ENCODE measurements at places on chromosomes 4 and X. TPM values are rescaled to one million over a fixed set of nuclear protein-coding genes. Genes with fewer than 3 reads are reported as not detected.

DNA sequence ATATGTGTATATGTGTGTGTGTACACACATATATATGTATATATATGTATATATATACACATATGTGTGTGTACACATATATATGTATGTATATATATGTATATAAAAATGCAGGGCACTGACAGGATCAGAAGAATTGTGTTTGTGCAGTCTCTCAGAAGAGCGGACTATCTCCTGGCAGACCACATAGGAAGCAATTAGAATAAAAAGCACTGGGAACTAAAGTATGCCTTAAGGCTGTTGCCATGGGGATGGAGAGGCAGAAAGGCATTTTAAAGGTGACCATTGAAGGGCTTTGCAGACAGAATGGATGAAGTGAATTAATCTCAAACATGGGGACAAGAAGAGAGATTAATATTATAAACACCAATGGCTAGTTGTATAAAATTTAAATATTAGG, 33.7 kb upstream of the USP51 start:
- DNase-seq: no peak

GRCh38 chr4:169236078-169236477, 34.7 kb downstream of the SH3RF1 start:
- DNase-seq: no peak

DNA sequence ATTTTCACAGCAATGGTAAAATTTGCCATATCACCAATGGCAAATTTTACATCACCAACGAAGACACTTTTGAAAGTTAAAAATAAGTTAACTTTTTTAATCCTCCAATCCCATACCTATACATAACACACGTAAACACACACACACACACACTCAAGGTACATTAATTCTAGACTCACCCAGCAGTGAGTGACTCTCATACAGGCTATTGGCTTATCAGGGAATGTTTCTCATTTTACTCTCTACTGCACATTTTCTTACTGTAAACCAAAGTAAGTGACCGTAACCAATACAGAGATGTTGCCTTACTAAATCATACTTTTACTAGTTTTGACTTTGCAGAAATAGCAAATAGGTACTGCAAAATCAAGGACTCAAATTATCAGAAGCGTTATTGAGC, 2.3 kb downstream of the VEGFC start:
- no peak for DNase-seq

DNA sequence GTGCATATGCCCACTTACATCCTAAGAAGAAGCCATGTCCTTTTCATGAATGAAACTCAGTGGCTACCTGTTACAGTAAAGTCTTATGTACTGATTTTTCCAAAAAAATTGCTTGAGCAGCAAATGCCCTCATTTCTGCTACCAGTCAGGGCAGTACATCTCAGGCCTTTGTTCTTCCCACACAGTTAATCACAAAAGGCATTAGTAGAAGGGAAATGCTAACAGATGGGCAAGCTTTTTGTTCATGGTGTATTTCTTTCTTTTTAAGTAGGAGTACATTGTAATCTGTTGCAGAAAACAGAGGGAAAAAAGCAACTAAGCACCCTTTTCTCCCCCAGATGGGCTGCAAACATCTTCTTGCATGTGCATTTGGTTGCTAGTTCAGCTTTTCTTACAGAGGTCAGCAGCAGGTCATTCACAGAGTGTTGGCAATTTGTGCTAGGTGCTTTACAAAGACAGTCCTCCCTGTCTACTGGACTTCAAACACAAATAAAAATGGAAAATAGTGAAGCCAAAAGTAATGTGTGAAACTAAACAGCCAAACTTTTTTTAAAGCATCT, 373.4 kb downstream of the PRDM5 start:
- DNase-seq: no peak

DNA sequence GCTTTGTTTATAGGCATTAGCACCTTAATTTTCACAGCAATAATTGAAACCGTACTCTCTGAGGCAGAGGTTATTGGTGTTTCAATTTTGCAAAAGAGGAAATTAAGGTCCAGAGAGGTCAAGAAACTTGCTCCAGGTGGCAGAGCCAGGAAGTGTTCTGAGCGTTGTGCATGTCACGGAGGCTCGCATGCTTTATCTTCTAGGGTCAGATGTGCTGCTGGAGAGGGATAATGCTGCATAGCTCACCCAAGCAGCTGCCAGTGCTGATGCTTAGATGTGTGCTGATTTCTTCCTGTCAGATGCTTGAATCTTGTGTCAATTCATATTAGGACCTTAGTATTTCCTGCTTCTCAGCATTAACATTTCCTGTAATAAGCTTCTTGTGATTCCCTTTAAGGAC, 13.0 kb upstream of the FGF5 start:
- DNase-seq: no peak

- no peak for DNase-seq
These were observed 23.9 kb downstream of the EFHC2 start for GRCh38 chrX:44319550-44319949.

GRCh38 chrX:135497736-135498135, 22.7 kb upstream of the INTS6L start:
- no peak for DNase-seq

DNA sequence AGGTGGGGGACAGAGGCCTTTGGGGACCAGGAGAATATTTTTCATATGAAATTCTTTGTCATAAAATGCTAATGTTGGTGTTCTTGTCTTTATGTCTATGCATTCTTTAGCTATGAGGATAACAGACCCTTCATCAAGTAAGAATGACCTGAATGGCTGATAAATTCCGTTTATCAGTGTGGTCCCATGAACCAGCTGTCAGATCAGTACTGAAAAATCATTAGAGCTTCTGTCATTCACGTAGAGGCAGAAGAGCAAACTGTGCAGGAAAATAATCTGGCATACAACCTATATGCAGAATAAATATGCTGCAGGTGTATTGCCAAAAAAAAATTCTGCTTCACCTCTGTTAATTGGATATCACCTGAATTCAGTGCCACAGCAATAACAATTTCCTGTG, 828.6 kb downstream of the ADGRL3 start:
- DNase-seq: no peak

GRCh38 chrX:1727531-1728027, 112.7 kb downstream of the ASMT start:
- no peak for DNase-seq

DNA sequence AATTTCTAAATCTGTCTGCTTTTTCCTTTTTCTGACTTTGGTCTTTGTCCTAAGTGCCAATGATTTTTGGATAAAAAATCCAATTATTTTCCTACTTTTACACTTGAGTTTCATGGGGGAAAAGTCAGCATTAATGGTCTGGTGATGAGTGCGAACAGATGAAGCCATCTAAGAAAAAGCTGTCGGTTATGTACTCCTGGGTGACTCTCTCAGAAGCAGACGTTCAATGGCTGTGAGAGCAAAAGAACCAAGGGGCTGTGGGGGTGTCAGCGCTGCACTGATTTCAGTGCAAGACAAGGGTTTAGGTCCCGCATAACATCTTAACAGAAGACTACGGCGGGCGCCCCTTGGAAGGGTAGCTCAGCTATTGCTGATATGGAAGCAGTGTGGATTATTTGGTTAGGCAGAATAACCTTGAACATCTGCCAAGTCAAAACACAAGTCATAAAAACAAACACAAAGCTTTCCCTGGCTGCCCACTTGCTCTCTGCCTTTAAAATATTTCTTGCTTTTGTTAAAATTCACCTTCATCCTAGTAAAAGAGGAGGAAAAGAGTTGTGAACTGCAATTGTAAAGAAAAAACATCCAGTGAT, 240.5 kb downstream of the MAML3 start:
- no peak for DNase-seq

DNA sequence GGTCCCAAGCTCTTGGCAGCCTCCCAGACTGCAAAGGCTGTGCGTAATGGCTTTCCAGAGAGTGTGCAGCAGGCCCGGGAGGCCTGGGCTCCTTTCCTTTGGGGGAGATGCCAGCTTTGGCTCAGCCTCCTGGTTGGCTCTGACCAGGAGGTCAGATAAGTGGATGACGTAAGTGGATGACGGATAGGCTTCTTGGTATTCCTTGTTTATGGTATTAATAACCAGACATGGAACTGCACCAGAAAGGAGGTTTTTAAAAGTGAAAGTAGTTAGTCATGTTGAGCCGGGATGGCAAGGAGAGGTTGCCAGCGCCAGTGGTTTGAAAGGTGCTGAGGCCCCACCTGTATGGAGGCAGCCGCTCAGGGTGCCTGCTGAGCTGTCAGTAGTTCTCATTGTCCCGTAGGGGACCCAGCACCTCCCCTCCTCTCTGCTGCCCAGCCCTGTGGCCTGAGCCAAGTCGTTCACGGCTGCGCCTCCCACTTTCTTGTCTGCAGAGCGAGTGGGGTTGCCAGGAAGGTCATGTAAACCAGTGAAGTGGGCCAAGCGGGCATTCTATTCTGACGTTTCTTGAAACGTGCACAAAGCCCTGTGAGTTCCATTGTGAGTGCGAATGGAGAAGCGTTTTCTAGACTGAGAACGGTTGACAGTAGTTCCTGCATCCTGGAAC, 28.7 kb upstream of the STOX2 start:
- DNase-seq: peak; percentile 63

- no peak for DNase-seq
These were observed 41.6 kb downstream of the TRPC5OS start for GRCh38 chrX:111917591-111917990.

- no peak for DNase-seq
These were observed 51.5 kb downstream of the TMEM165 start for GRCh38 chr4:55447108-55447708.

GRCh38 chr4:7774301-7775294, 165.1 kb downstream of the AFAP1 start:
- no peak for DNase-seq

GRCh38 chr4:37555322-37555721, 130.9 kb downstream of the RELL1 start:
- no peak for DNase-seq

DNA sequence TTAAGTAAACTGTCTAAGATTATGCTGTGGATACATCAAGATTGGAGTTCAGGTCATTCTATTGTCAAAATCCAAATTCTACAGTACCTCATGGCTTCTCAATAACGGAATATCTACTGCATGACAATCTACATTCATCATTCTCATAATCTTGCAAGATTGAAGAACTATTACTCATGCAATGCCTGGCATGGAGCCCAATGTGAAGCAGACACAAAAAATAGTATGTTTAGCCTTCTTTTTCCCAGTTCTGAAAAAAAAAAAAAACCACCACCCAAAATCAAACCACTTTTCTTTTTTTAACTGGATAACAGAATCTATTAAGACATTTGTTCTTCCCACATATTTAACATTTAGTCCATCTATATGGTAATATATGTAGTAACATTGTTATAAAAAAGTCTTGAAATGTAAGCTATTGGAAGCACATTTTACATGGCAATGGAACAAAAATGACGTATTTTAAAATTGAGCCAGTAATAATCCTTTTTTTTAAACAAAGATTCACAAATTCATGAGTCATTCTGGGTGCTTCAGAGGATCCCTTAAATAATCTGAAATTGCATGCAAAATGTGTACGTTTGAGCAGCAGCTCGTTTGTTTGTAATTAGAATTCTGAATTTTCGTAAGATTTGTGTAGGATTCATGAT, 232.2 kb upstream of the FMR1 start:
- DNase-seq: no peak

DNA sequence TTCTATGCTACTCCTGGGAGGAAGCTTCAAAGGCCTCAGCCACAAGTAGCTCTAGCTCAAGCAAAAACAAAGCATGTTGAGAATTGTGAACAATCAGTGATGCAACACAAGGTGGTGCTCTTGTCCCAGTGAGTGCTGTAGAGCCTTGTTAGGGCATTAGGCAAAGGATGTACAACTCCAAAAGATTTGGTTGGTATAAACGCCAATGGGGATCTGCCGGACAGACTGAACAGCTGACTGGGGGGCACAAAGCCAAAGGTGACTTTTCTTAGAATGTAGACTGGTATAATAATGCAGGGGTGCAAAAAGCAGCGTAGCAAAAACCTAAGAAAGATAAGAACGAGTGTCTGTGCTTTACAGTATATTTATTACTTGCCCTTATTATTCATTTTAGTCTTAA, 62.6 kb upstream of the ALB start:
- peak; percentile 18 for DNase-seq

DNA sequence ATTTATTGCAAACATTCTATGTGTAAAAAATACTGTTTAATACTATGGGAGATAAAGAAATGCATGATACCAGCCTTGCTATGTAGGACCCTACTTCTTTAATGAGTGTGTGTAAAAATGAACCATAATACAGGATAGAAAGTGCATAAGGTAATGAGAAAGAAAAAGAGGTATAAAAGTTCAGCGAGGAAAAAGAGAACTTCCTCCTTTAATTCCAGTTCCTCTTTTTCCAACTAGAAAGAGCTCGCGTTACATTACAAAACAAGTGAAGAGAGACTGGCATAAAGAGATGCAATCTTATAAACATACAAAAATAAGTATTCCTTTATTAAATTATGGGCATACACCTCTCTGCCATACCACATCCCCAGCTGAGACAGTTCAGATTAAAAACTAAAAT, 77.4 kb downstream of the ANKRD17 start:
- DNase-seq: no peak

Gene GAGE2A
- not detected for total RNA-seq

Gene SRPX2
- total RNA-seq: 9.3 TPM

Gene ZBTB33
- 10.5 TPM for total RNA-seq

Gene ELF4
- total RNA-seq: 20.1 TPM

Gene OGT
- total RNA-seq: 289 TPM

Gene TRIM2
- 86.0 TPM for total RNA-seq

All from transverse colon (tissue), 4 donors.